Esophagus muscularis mucosa (tissue), 4 donors: ENCODE measurements at places on chromosomes 1 and 21. TPM values are rescaled to one million over a fixed set of nuclear protein-coding genes. Genes with fewer than 3 reads are reported as not detected.

- H3K4me1 ChIP-seq = no peaks in the 10 kb centered on the region
- no peaks in the 10 kb centered on the region for H3K27me3 ChIP-seq
- no peaks in the 10 kb centered on the region for H3K36me3 ChIP-seq
- H3K27ac ChIP-seq = no peak overlapping the region
- no peak overlapping the region for H3K4me3 ChIP-seq
- no peak for DNase-seq
Observed at GRCh38 chr1:243979396-243979795, 71.7 kb upstream of the ZBTB18 start.

DNA sequence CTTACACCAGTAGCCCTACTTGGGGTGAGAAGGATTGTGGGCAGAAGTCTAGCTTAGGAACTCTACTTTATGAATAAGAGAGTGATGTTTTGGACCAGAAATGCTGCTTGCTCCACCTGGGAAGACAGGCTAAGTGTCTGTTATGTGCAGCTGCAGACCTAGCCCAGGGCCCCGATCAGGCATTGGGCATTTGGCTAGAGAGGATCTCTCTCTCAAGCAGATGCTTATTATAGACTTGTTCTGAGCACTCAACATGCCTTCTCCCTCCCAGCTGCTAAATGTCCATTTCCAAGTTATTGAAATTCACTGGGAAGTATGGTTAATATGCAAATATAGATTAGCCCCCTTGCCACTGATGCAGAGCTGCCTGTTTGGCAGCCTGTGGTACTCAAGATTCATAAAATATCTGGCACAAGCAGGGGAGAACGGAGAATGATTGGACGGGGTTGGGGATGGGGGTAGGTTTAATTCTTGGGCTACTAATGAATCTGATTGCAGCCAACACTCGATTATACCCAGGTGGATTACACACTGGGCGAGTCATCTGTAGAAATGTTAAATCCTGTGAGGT lies 115.9 kb downstream of the KCND3 start:
- peaks cover 42% of the 10 kb centered on the region for H3K4me1 ChIP-seq
- no peak overlapping the region for H3K27ac ChIP-seq
- H3K27me3 ChIP-seq = no peaks in the 10 kb centered on the region
- no peaks in the 10 kb centered on the region for H3K36me3 ChIP-seq
- DNase-seq = no peak
- H3K4me3 ChIP-seq = no peak overlapping the region

DNA sequence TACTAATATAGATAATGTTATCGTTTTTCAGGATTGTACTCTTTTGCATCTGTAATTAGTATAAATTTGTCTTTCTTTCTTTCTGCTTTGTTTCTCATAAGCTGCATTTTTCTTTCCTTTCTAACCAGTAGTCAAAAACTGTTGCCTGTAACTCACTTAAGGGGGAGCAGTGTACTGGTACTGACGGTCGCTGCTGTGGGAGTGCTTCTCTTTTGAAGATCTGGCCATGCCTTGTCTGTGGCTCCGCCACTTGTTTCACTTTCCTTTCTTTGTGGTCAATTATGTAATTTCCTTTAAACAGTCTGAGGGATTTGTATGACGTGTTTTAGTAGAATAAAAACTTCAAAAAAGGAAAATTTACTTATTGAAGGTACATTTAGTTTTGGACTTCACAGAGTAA lies 37.0 kb downstream of the MIA3 start:
- H3K4me1 ChIP-seq = no peaks in the 10 kb centered on the region
- H3K27me3 ChIP-seq = no peaks in the 10 kb centered on the region
- DNase-seq = no peak
- H3K36me3 ChIP-seq = peaks cover 97% of the 10 kb centered on the region

- H3K27me3 ChIP-seq = peaks cover 24% of the 10 kb centered on the region
- H3K4me3 ChIP-seq = no peak overlapping the region
- H3K27ac ChIP-seq = no peak overlapping the region
- no peak for DNase-seq
- H3K36me3 ChIP-seq = no peaks in the 10 kb centered on the region
Observed at GRCh38 chr1:32890516-32891240, 4.4 kb downstream of the HPCA start.

GRCh38 chr1:1087351-1088028 lies 13.4 kb upstream of the RNF223 start:
- no peak overlapping the region for H3K27ac ChIP-seq
- no peaks in the 10 kb centered on the region for H3K27me3 ChIP-seq
- H3K4me3 ChIP-seq = no peak overlapping the region
- no peak for DNase-seq
- H3K36me3 ChIP-seq = no peaks in the 10 kb centered on the region

GRCh38 chr1:162373541-162374260 lies 3.0 kb downstream of the SPATA46 start:
- no peaks in the 10 kb centered on the region for H3K4me1 ChIP-seq
- H3K36me3 ChIP-seq = no peaks in the 10 kb centered on the region
- H3K27ac ChIP-seq = no peak overlapping the region

DNA sequence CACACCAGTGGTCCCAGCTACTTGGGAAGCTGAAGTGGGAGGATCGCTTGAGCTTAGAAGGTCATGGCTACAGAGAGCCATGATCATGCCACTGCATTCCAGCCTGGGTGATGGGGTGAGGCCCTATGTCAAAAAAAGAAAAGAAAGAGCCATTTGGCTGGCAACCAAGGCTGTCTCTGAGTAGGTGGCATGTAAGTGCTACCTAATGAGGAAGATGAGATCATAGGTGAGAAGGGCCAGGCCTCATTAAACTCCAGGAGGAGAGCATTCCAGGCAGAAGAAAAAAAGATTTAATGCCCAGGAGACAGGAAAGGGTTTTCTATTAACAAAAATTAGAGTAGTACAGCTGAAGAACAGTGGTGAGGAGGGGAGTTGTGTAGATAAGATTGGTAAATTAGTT lies 103.4 kb upstream of the ZNF678 start:
- no peaks in the 10 kb centered on the region for H3K27me3 ChIP-seq
- H3K4me3 ChIP-seq = no peak overlapping the region
- no peaks in the 10 kb centered on the region for H3K4me1 ChIP-seq
- H3K36me3 ChIP-seq = no peaks in the 10 kb centered on the region
- no peak overlapping the region for H3K27ac ChIP-seq

GRCh38 chr1:22472596-22472995 lies 20.9 kb downstream of the ZBTB40 start:
- H3K4me1 ChIP-seq = peaks cover 30% of the 10 kb centered on the region
- H3K27me3 ChIP-seq = no peaks in the 10 kb centered on the region
- H3K4me3 ChIP-seq = no peak overlapping the region
- H3K36me3 ChIP-seq = no peaks in the 10 kb centered on the region

GRCh38 chr1:52153898-52154297 lies 12.0 kb downstream of the ZFYVE9 start:
- no peaks in the 10 kb centered on the region for H3K36me3 ChIP-seq
- peak; percentile 42 for DNase-seq
- peak overlapping the region; percentile 76 for H3K27ac ChIP-seq

GRCh38 chr1:18564676-18565075 lies 66.0 kb upstream of the PAX7 start:
- H3K4me1 ChIP-seq = no peaks in the 10 kb centered on the region
- no peaks in the 10 kb centered on the region for H3K36me3 ChIP-seq
- no peak for DNase-seq
- H3K27ac ChIP-seq = no peak overlapping the region
- H3K4me3 ChIP-seq = no peak overlapping the region
- peaks cover 89% of the 10 kb centered on the region for H3K27me3 ChIP-seq

DNA sequence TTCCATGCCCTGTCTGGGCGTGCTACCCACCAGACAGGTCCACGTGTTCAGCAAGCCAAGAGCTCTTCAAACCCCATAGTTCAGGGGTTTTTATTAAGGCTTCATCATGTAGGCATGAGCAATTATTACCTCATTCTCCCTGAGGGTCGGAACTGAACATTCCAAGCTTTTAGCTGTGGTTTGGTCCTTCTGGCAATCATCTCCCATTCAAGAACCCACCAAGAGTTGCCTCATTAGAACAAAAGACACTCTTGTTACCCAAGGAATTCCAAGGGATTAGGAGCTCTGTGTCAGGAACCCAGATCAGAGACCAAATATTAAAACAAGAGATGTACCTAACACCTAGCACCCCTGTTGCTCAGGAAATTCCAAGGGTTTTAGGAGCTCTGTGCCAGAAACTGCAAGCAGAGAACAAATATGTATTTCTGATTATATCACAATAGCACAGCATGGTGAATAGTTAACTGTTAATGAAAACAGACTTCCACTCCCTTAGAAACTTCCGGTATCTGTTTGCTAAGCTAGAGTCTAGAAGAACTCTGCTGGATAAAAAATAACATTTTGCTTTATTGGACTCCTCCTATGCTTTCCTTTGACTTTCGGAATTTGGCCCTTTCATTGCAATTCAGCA lies 201.2 kb upstream of the L1TD1 start:
- no peaks in the 10 kb centered on the region for H3K27me3 ChIP-seq
- no peaks in the 10 kb centered on the region for H3K36me3 ChIP-seq
- no peak overlapping the region for H3K27ac ChIP-seq
- no peak for DNase-seq
- H3K4me3 ChIP-seq = no peak overlapping the region
- H3K4me1 ChIP-seq = no peaks in the 10 kb centered on the region

- H3K4me1 ChIP-seq = peaks cover 35% of the 10 kb centered on the region
- no peak for DNase-seq
- no peaks in the 10 kb centered on the region for H3K36me3 ChIP-seq
- H3K27me3 ChIP-seq = no peaks in the 10 kb centered on the region
Observed at GRCh38 chr1:203331224-203331623, 19.7 kb downstream of the FMOD start.

- no peak for DNase-seq
- peaks cover 74% of the 10 kb centered on the region for H3K27me3 ChIP-seq
- H3K36me3 ChIP-seq = no peaks in the 10 kb centered on the region
Observed at GRCh38 chr1:205570796-205571537, 60.8 kb downstream of the ELK4 start.

GRCh38 chr1:66940981-66941380 lies 16.2 kb downstream of the MIER1 start:
- no peak for DNase-seq
- peaks cover 7% of the 10 kb centered on the region for H3K36me3 ChIP-seq
- H3K4me3 ChIP-seq = no peak overlapping the region
- H3K27me3 ChIP-seq = no peaks in the 10 kb centered on the region

GRCh38 chr1:2393471-2393877 lies 1.8 kb downstream of the RER1 start:
- no peak overlapping the region for H3K27ac ChIP-seq
- H3K4me1 ChIP-seq = peaks cover 46% of the 10 kb centered on the region
- H3K27me3 ChIP-seq = no peaks in the 10 kb centered on the region

GRCh38 chr1:85078903-85079302 lies 30.6 kb upstream of the MCOLN3 start:
- DNase-seq = no peak
- no peak overlapping the region for H3K27ac ChIP-seq
- no peaks in the 10 kb centered on the region for H3K4me1 ChIP-seq
- H3K36me3 ChIP-seq = no peaks in the 10 kb centered on the region

GRCh38 chr1:203968761-203969160 lies 104.2 kb upstream of the SOX13 start:
- no peaks in the 10 kb centered on the region for H3K27me3 ChIP-seq
- peaks cover 6% of the 10 kb centered on the region for H3K4me1 ChIP-seq
- H3K27ac ChIP-seq = no peak overlapping the region
- H3K4me3 ChIP-seq = no peak overlapping the region
- no peak for DNase-seq

- H3K4me3 ChIP-seq = no peak overlapping the region
- DNase-seq = no peak
- peaks cover 41% of the 10 kb centered on the region for H3K4me1 ChIP-seq
- H3K36me3 ChIP-seq = peaks cover 11% of the 10 kb centered on the region
- no peak overlapping the region for H3K27ac ChIP-seq
- no peaks in the 10 kb centered on the region for H3K27me3 ChIP-seq
Observed at GRCh38 chr1:208187499-208188041, 56.6 kb downstream of the PLXNA2 start.

DNA sequence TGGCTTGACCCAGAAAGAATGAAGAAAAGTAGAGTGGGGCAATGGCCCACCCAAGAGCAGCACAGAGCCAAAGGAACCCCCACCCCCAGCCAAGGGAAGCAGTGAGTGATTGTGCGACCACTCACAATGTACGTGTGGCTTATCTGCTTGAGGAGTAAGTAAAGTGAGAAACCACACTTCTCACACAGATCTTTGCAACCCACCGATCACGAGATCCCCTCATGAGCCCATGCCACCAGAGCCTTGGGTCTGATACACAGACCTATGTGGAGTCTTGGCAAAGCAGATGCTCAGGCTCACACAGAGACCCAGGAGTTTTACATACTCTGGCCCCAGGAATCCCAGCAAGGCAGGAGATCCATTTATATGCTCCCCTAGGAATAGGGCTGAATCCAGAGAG lies 14.0 kb upstream of the SLC9C2 start:
- no peaks in the 10 kb centered on the region for H3K36me3 ChIP-seq
- no peak overlapping the region for H3K4me3 ChIP-seq
- H3K4me1 ChIP-seq = no peaks in the 10 kb centered on the region
- H3K27me3 ChIP-seq = no peaks in the 10 kb centered on the region
- no peak for DNase-seq
- H3K27ac ChIP-seq = no peak overlapping the region

WASF2 gene
- 141 TPM for total RNA-seq

TLCD4 gene
- 8.4 TPM for total RNA-seq

MCOLN2 gene
- total RNA-seq = 0.23 TPM

CLDN19 gene
- total RNA-seq = not detected

GCSAML gene
- 0.13 TPM for total RNA-seq

PTAFR gene
- total RNA-seq = 8.1 TPM

KCTD3 gene
- total RNA-seq = 61.0 TPM

CR2 gene
- not detected for total RNA-seq

HENMT1 gene
- total RNA-seq = 3.8 TPM

KIAA1614 gene
- total RNA-seq = 30.0 TPM

STMN1 gene
- total RNA-seq = 15.0 TPM

TMOD4 gene
- total RNA-seq = not detected

OPRD1 gene
- total RNA-seq = 0.17 TPM

AUNIP gene
- not detected for total RNA-seq

CYP4A11 gene
- total RNA-seq = not detected

FCRL4 gene
- not detected for total RNA-seq
